ENCODE measurements at places on chromosomes 1 and 21. TPM values are rescaled to one million over a fixed set of nuclear protein-coding genes. Genes with fewer than 3 reads are reported as not detected.

Gene SYT6
- total RNA-seq = under 0.01 TPM

DNA sequence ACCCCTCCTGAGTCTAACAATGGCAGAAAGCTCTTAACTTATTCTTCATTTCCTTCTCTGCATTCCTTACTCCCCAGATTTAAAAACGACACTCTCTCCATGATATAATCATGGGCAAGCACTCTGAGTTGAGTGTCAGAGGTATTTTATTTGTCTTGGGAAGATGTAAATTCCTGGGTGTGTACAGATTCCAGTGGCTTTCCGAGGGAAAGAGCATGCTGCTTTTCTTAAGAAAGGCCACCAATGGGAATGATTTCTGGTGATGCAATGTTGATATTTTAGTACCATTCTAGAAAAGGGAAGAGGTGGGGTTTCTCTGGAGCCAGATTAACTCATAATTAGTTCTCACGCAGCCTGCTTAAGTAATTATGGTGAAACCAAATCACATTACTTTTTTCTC is 47.8 kb upstream of the BTG3 start:
- no peak overlapping the region for H3K4me3 ChIP-seq
- no peak for DNase-seq
- H3K27me3 ChIP-seq = no peaks in the 10 kb centered on the region

GRCh38 chr1:53737648-53738204 is 1.2 kb downstream of the GLIS1 start:
- H3K4me3 ChIP-seq = peak overlapping the region; percentile 90
- peaks cover 15% of the 10 kb centered on the region for H3K27me3 ChIP-seq
- no peaks in the 10 kb centered on the region for H3K4me1 ChIP-seq
- H3K36me3 ChIP-seq = no peaks in the 10 kb centered on the region

DNA sequence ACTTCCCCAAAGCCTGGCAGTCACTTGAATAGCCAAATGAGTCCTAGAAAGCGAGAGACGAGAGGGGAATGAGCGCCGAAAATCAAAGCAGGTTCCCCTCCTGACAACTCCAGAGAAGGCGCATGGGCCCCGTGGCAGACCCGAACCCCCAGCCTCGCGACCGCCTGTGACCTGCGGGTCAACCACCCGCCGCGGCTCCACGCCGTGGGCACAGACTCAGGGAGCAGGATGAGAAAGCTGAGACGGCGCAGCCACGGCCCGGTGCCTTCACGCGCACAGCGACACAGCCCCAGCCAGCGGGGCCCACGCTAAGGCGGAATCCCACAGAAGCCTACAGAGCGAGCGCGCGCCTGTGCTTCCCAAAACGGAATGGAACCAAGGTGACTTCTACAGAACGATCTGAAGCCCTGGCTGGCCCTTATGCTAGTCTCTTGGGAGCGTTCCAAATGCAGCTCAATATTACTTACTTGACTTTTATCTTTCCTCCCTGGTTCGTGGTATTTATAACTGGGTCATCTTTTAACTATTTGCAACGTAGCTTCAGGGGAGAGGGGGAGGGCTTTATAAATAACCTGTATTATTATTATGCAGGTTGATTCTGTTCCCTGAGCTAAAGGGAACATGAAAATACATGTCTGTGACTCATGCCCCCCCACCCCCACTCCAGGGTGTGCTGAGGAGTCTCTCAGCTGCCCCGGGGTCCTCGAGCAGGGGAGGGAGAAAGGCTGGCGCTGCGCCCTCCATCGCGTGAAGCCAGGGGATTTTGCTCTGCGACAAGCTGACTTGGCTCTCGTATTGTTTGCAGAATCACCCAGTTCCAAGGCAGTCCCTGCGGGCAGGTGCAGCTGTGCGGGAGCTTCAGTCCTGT is 1.7 kb downstream of the TSPEAR start:
- DNase-seq = peak; percentile 50
- H3K27me3 ChIP-seq = peaks cover 90% of the 10 kb centered on the region
- no peaks in the 10 kb centered on the region for H3K4me1 ChIP-seq
- H3K36me3 ChIP-seq = no peaks in the 10 kb centered on the region
- H3K27ac ChIP-seq = no peak overlapping the region
- H3K4me3 ChIP-seq = peak overlapping the region; percentile 28

DNA sequence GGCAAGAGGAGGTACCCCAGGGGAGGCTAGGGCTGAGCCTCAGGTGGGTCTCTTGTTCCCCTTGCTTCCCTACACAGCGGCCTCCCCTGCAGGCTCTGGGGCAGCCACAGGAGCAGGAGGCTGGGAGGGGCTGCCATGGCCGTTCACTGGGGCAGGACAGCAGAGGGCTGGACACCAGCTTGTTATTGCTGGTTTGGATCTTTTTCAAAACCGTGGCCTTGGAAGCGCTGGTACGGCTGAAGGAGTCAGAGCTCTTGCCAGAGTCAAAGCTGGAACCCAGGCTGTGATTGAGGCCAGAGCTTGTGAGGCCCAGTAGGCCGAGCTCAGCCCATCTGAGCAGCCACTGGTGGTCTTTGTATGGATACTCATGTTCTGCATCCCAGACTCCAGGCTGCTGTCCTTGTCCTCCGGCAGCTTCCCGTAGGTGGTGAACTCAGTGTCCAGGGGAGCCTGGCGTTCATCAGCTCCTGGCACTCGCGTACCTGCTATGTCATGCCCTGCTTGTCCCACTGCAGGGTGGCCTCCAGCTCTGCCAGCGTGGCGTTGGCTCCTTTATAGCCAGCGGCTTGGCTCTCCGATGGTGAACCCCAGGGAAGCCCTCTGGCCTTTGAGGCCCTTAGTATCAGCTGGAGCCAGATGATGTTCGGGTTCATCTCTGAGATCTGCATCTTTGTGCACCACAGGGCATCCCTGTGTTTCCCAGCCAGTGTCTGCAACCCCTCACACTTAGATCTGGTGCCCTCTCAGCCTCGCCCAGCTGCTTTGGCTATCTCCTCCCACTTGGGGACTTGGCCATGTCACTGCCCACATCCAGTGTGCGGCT is 40.3 kb upstream of the THEM4 start:
- H3K27ac ChIP-seq = no peak overlapping the region
- no peak for DNase-seq
- H3K4me1 ChIP-seq = peaks cover 7% of the 10 kb centered on the region
- H3K4me3 ChIP-seq = no peak overlapping the region
- H3K36me3 ChIP-seq = no peaks in the 10 kb centered on the region

GRCh38 chr1:12432897-12433296 is 185.1 kb downstream of the DHRS3 start:
- no peaks in the 10 kb centered on the region for H3K27me3 ChIP-seq
- H3K4me3 ChIP-seq = no peak overlapping the region
- H3K4me1 ChIP-seq = peaks cover 12% of the 10 kb centered on the region
- peak overlapping the region; percentile 82 for H3K27ac ChIP-seq
- no peaks in the 10 kb centered on the region for H3K36me3 ChIP-seq

DNA sequence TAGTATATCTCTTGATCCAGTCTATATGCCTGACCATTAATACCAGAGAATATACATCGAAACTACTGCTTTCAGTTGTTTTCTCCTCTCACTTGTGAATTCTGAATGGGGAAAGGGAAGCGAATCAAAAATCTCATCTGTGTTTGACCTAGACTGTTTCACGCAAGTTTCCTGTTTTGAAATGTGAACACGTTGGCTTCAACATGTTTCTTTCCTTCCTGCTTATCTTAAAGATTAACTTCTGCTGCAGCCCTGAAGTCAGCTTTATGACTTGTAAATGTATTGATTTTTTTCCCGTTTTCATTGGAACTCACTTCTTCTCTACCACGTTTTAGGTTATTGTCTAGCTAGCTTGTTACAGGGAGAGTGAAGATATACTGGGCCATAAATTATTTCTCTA is 49.9 kb downstream of the SNX27 start:
- H3K27me3 ChIP-seq = no peaks in the 10 kb centered on the region
- no peaks in the 10 kb centered on the region for H3K36me3 ChIP-seq
- H3K27ac ChIP-seq = no peak overlapping the region
- DNase-seq = no peak
- H3K4me1 ChIP-seq = no peaks in the 10 kb centered on the region

- no peak overlapping the region for H3K27ac ChIP-seq
- H3K36me3 ChIP-seq = no peaks in the 10 kb centered on the region
- H3K4me1 ChIP-seq = no peaks in the 10 kb centered on the region
- DNase-seq = no peak
Observed at GRCh38 chr1:204260601-204261197, 46.9 kb upstream of the GOLT1A start.

DNA sequence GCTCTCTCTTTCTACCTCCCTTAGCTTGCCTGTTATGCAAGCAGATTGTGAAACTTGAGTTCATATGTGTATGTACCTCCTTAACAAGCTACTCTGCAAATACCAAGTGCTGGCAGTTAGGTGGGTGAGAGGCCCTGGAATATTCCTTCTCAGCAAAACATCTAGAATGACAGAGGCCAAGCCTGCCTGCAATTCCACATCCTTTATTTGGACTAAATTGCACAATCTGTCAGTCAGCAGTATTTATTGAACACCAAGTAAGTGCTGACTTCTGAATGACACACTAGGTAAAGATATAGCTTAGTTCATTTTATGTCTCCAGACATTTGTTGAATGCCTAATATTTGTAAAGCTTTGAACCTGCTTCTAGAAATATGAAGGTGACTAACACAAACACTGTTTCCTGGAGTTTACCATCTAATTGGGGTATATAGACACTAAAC is 87.5 kb downstream of the RGL1 start:
- no peak overlapping the region for H3K27ac ChIP-seq
- no peaks in the 10 kb centered on the region for H3K4me1 ChIP-seq
- no peaks in the 10 kb centered on the region for H3K27me3 ChIP-seq
- no peak for DNase-seq
- no peak overlapping the region for H3K4me3 ChIP-seq
- no peaks in the 10 kb centered on the region for H3K36me3 ChIP-seq

DNA sequence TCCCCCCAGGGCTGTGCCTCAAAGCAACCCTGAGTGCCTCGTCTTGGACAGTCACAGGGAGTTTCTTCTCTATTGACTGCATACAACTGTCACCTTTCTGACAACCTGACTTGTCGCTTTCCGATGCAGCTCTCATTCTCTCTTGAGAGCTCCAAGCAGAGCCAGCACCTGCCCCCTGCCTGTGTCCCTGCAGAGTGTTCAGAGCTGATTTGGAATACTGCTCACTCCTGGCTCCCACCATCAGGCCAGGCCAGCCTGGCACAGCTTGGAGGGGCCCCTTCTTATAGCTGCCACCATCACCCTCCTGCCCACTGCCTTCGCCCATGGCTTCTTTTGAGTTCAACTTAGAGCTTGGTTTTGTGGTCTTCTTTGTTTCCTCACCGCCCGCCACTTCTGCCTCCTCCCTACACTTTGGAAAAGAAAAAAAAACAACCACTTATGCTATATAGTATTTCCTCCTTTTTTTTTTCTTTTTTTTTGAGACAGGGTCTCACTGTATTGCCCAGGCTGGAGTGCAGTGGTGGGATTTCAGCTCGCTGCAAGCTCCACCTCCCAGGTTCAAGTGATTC is 12.3 kb downstream of the NCF2 start:
- H3K4me1 ChIP-seq = no peaks in the 10 kb centered on the region
- no peak for DNase-seq
- no peak overlapping the region for H3K27ac ChIP-seq
- H3K4me3 ChIP-seq = no peak overlapping the region
- H3K27me3 ChIP-seq = no peaks in the 10 kb centered on the region

DNA sequence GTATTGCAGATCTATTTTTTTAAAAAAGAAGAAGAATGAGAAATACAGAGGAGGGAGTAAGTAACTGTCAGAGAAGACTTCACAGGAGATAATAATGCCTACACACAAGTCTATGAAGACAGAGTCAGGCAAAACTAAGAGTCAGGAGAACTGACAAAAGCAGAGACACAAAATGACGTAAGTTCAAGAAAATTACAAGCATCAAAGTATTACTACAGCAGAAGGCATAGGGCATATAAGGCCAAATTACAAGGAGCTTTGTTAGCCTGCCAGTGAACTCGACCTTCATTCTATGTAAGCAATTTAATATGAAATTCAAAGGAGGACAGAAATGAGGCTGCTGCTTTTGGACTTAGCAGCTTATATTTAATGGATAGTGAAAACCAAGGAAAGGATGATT is 23.7 kb downstream of the FAF1 start:
- H3K4me3 ChIP-seq = no peak overlapping the region
- H3K27me3 ChIP-seq = no peaks in the 10 kb centered on the region
- H3K27ac ChIP-seq = no peak overlapping the region
- no peaks in the 10 kb centered on the region for H3K36me3 ChIP-seq

DNA sequence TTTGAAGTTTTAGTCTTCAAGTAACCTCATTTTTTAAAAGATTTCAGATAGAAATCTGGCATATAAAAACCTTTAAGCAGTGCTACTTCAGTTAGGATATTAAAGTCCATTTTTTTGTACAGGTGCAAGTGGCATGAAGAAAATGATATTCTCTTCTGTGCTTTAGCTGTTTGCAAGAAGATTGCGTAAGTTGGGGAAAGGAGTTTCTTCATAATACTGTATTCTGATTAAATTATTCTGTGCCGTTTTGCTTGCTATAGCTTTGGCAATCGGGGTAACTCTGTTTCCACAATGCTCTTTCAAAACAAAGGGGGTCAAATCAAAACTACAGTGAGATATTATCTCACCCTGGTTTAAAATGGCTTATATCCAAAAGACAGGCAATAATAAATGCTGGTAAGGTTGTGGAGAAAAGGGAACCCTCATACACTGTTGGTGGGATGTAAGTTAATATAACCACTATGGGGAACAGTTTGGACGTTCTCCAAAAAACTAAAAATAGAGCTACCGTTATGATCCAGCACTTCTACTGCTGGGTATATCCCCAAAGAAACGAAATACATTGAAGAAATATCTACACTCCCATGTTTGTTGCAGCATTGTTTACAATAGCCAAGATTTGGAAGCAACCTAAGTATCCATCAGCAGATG is 27.1 kb downstream of the MAEL start:
- H3K4me3 ChIP-seq = no peak overlapping the region
- no peak for DNase-seq
- H3K27ac ChIP-seq = no peak overlapping the region
- no peaks in the 10 kb centered on the region for H3K4me1 ChIP-seq
- no peaks in the 10 kb centered on the region for H3K27me3 ChIP-seq
- no peaks in the 10 kb centered on the region for H3K36me3 ChIP-seq

GRCh38 chr1:2962946-2963345 is 58.3 kb upstream of the ACTRT2 start:
- H3K4me3 ChIP-seq = no peak overlapping the region
- H3K27ac ChIP-seq = no peak overlapping the region
- H3K4me1 ChIP-seq = no peaks in the 10 kb centered on the region
- no peak for DNase-seq
- no peaks in the 10 kb centered on the region for H3K36me3 ChIP-seq
- peaks cover 49% of the 10 kb centered on the region for H3K27me3 ChIP-seq

All from breast epithelium (tissue), 4 donors.